ENCODE measurements at places on chromosomes 6 and 20.

DNA sequence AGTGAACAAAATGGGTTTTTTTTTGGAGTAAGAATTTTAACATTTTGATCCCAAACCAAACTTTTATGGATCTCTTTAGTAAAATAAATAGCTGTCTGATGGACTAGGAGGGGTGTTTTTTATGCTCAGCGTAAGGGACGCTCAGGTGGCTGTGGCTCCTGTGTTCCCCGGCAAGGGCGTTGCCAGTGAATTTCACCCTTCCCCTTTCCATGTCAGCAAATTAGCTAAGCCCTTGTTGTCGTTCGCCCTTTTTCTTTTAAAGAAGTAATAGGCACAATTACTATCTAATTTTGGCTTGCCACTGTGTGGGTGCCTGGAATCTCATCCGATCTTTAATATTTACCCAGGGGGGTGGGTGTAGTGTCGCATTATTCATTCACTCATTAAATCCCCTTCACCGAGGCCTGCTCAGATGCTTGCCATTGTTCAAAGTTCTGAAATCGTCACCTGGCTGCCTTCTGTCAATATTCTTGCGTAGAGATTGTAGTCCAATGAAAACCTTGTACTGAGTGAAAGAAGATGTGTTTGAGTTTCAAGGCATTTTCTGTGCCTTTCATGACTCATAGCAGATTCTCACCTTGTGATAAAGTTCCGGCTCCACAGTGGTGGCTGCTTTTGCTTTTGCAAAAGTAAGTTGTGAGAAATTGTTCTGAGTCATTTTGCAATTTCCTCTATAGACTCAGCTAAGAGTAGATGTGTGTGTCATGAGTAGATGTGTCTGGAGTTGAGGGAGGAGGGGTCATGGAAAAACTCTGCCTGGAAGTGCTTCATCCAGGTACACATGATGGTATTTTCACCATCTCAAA lies 40.0 kb upstream of the CLDN20 start:
- no peak for DNase-seq

GRCh38 chr6:25263657-25264056 lies 15.5 kb upstream of the CARMIL1 start:
- no peak for DNase-seq

GRCh38 chr6:88825856-88826255 lies 137.6 kb downstream of the RNGTT start:
- no peak for DNase-seq

DNA sequence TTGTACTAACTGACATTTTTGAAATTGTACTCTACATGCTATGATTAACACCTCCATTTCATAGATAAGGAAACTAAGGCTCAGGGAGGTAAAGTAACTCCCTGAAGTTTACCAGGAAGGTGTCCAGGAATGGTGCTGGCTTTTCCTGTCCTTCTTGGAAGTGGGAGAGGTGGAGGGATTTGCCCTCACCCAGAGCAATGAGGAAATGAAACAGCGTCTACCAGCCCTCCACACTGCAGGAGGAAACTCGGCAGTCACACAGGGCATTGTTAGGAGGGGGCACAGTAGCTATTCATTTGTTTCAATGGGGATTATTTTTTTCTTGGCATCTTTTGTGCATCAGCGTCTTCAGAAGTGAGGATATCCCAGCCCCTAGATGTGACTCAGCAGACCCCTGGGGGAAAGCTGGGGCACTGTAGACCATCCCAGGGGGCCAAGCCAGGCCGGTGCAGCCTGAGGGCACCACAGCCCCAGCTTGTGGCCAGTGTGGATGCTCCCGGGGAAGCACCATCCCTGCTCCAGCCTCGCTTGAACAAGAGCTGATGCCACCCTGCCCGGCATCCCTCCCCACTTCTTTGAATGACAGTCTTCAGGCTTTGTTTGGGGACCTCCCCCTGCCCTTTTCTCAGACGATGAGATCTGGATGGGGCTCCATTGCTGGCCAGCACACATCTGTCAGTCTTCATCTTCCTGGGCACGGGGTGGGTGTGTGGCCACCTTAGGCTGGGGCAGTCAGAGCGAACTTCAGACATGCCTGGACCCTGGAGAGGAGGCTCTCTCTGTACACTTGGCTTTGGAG lies 224.4 kb upstream of the PMEPA1 start:
- DNase-seq: no peak

- DNase-seq: no peak
Measured at GRCh38 chr20:5222919-5223634, 93.7 kb downstream of the PROKR2 start.

DNA sequence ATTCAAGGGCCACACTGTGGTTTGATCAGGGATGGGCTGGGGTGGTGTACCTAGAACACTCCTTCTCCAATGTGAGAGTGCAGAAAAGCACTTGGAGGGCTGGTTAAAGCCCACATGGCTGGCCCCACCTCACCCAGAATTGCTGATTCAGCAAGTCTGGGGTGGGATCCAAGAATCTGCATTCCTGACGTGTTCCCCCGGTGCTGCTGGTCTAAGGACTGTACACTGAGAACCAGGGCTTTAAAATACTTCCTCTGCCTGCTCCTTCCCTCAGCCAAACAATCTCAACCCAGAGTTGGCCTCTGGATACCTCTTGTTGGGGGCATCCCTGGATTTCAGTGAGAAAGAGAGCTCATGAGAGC lies 13.4 kb upstream of the OCSTAMP start:
- DNase-seq: no peak

- DNase-seq: no peak
Measured at GRCh38 chr6:144413418-144413817, 128.3 kb downstream of the UTRN start.

GRCh38 chr20:39885975-39886649 lies 802.9 kb downstream of the MAFB start:
- no peak for DNase-seq

DNA sequence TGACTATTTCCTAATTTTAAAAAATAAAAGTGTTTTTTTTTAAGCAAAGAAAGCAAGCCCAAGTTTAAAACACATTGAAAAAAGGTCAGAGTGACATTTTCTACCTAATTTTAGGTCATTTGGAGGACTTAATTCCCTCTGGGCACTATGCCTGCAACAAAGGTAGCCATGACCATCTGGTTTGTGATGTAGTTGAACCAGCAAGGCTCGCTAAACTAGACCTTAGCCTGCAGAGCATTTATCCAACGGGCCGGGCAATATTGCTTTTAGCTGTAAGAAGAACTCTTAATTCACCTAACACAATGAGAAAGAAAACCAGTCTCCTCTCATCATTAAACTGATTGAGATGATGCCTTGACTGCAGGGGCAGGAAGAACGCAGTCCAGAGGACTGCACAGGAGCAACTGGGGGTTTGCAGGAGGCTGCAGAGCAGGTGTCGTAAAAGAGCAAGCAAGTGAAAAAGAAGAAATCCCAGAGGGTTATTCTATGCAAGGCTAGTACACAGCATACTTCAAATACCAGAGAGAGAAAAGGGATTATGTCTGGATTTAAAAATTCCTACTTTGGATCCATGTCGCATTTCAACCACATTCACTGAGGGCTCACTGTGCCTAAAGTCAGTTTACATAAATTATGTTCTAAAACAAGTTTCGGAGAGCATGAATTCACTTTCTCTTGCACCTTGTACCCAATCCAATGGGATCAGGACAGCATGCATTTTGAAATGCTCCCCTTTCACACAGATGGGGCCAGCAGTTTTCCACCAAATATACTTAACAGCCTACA lies 12.8 kb downstream of the TRAF3IP2 start:
- DNase-seq: peak; percentile 64

DNA sequence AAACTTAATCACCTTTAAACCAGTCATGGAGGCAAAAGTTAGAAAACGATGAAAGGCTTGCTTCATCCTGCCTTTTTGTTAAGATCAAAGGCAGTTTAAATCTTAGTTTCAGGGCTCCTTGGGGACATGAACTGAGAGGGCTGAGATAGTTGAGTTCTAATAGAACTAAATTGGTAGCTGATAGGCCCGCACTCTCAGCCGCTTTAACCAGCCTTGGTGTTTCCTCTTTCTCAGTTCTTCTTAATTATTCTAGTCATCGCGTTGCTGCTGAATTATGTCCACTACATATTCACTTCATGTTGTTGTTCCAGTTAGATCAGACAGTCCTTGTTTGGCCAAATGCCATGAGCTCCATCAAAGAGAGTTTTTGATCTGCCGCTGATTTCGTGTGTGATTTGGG lies 72.5 kb downstream of the ANKS1A start:
- DNase-seq: no peak

DNA sequence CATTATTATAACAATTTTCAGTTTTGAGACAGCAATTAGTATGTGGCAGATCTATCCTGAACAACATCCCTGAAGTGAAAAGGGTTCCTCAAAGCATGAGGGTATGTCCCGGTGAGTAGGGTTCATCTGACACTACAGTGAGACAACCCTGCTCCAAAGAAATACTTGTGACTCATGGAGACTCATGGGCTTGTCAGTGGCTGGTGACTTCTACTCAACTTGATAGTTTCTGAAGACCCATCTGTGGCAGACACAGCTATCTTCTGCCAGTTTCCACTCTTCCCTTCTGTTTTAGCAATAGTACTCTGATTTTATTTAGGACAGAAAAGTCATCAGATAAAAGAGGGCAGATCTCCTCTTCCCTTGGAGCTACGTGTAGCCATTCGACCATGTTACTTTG lies 41.4 kb downstream of the MAP3K7 start:
- DNase-seq: no peak
